ENCODE measurements at places on chromosomes 11 and 22. TPM values are rescaled to one million over a fixed set of nuclear protein-coding genes. Genes with fewer than 3 reads are reported as not detected.

DNA sequence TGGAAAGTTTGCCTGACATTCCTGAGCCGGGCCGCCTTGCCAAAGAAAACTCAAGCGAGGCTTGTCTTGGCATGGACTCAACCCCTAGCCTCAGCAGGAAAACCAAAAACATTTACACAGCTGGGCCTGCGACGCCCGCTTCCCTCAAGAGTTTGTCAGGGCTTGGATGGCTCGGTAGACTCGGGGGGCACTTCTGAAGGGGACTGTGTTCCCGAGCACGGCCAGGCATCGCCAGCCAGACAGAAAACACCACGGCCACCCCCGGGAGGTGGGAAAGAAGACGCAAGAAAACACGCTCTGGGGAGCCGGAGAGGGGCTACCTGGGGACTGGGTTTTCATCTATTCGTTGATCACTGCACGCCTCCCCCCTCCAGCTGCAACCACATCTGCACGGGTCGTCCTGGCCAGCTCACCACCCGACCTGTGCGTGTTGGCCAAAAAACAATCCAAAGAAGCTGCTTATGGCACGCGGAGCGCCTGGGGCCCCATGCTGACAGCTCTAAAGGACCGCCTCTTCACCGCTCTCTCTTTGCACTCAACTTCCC is 380.7 kb downstream of the MN1 start:
- H3K4me1 ChIP-seq = peaks cover 46% of the 10 kb centered on the region
- H3K27me3 ChIP-seq = no peaks in the 10 kb centered on the region
- DNase-seq = peak; percentile 96

- no peak for DNase-seq
- no peak overlapping the region for H3K27ac ChIP-seq
- H3K4me1 ChIP-seq = no peaks in the 10 kb centered on the region
- no peak overlapping the region for H3K4me3 ChIP-seq
- H3K36me3 ChIP-seq = no peaks in the 10 kb centered on the region
- H3K27me3 ChIP-seq = peaks cover 21% of the 10 kb centered on the region
Measured at GRCh38 chr22:49244466-49245420, 582.9 kb downstream of the BRD1 start.

The MUC2 gene
- 0.06 TPM for total RNA-seq

The HORMAD2 gene
- not detected for total RNA-seq

The JAM3 gene
- total RNA-seq = 155 TPM

The SLC22A12 gene
- not detected for total RNA-seq

The LARGE1 gene
- total RNA-seq = 23.2 TPM

GRCh38 chr11:100574894-100575769 is 112.0 kb upstream of the ARHGAP42 start:
- H3K4me1 ChIP-seq = no peaks in the 10 kb centered on the region
- no peaks in the 10 kb centered on the region for H3K36me3 ChIP-seq
- no peak overlapping the region for H3K27ac ChIP-seq
- no peaks in the 10 kb centered on the region for H3K27me3 ChIP-seq
- H3K4me3 ChIP-seq = no peak overlapping the region

The EMSY gene
- 46.2 TPM for total RNA-seq

DNA sequence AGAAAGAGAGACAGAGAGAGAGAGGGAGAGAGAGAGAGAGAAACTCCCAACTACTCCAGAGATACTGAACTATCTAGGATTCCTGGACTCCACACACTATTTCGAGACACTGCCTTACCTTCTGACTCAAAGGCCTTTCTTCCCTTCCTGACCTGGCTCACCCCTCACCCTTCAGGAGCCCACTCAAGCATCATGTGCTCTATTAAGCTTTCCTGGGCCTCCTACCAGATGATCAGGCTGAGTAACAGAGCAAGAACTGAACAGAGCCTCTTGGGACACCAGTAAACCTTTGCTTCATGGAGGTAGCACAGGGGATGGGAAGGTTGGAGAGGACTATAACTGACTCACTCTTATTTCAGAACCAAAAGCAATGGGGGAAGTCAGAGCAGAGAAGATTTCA is 31.4 kb downstream of the PLEKHA7 start:
- no peak overlapping the region for H3K4me3 ChIP-seq
- H3K27me3 ChIP-seq = no peaks in the 10 kb centered on the region
- no peaks in the 10 kb centered on the region for H3K36me3 ChIP-seq
- H3K27ac ChIP-seq = peak overlapping the region; percentile 81

The OR8J3 gene
- total RNA-seq = not detected

The B3GAT1 gene
- total RNA-seq = not detected

- no peak for DNase-seq
- H3K36me3 ChIP-seq = no peaks in the 10 kb centered on the region
- H3K27ac ChIP-seq = no peak overlapping the region
- H3K4me3 ChIP-seq = no peak overlapping the region
- no peaks in the 10 kb centered on the region for H3K27me3 ChIP-seq
Measured at GRCh38 chr22:39731881-39732555, 161.5 kb downstream of the CACNA1I start.

DNA sequence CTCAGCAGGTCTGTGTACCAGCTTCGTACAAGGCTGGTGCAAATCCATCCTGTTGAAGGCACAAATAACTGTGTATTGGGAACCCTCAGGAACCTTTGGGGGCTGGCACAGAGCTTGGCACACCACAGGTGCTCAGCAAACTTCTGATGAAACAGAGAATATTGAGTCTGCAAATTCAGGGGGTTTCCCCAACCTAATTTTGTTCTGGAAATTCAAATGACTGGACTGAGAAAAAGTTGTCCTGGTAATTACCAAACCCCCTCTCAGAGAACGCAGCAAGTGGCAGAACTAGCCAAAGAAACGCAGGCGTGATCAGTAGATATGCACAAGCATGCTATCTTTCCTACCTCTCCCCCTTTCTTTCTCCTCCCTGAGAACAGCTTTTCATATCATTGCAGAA is 47.6 kb downstream of the LIF start:
- no peaks in the 10 kb centered on the region for H3K27me3 ChIP-seq
- H3K27ac ChIP-seq = no peak overlapping the region
- no peak overlapping the region for H3K4me3 ChIP-seq
- H3K4me1 ChIP-seq = peaks cover 19% of the 10 kb centered on the region
- no peaks in the 10 kb centered on the region for H3K36me3 ChIP-seq
- no peak for DNase-seq

DNA sequence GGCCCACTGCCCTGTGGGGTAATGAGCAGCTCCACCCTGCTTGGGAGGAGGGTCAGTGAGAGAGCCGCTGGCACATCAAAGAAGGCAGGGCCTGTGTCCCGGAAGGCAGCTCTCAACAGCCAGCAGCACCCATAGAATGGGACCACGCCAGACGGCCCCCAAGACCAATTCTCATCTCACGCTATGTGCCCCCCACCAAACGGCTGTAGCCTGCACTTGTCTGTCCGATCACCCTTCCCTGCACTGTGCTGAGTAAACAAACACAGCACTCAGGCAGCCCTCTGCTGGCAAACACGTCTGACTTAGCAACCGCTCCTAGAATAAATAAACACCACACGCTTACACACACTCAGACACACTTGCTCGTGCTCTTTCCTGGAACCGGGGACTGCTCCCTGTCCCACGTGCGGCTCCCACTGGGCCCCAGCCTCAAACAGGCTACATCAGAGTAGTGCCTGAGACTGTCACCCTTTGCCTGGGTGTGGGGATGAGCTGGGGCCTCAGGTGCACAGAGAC is 53.2 kb upstream of the CDON start:
- peaks cover 57% of the 10 kb centered on the region for H3K4me1 ChIP-seq
- peak overlapping the region; percentile 72 for H3K27ac ChIP-seq
- DNase-seq = peak; percentile 69
- no peaks in the 10 kb centered on the region for H3K27me3 ChIP-seq

DNA sequence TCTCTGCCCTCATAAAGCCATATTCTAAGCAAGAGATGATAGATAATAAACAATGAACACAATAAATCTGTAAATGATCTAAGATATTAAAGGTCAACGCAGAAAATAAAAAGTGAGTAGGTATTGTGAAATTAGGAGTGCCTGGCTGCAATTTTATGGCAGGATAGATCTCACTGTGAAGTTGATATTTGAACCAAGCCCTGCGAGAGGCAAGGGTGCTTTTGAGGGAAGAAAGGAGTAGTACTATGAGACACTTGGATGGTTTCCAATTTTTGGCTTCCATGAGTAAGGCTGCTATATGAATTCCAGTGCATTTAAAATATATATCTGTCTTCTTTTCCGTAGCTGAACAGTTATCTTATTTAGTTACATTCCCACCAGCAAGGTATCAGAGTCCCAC is 720.0 kb upstream of the CNTN5 start:
- H3K4me3 ChIP-seq = no peak overlapping the region
- H3K27me3 ChIP-seq = no peaks in the 10 kb centered on the region
- H3K36me3 ChIP-seq = no peaks in the 10 kb centered on the region
- DNase-seq = no peak

GRCh38 chr11:103076361-103076760 is 15.6 kb downstream of the DCUN1D5 start:
- no peaks in the 10 kb centered on the region for H3K4me1 ChIP-seq
- H3K4me3 ChIP-seq = no peak overlapping the region
- no peaks in the 10 kb centered on the region for H3K27me3 ChIP-seq
- H3K27ac ChIP-seq = no peak overlapping the region
- peaks cover 21% of the 10 kb centered on the region for H3K36me3 ChIP-seq

- H3K27ac ChIP-seq = no peak overlapping the region
- H3K36me3 ChIP-seq = no peaks in the 10 kb centered on the region
- H3K4me1 ChIP-seq = no peaks in the 10 kb centered on the region
- H3K4me3 ChIP-seq = no peak overlapping the region
- peak; percentile 44 for DNase-seq
- no peaks in the 10 kb centered on the region for H3K27me3 ChIP-seq
Measured at GRCh38 chr11:58900479-58901420, 38.5 kb upstream of the GLYATL1 start.

DNA sequence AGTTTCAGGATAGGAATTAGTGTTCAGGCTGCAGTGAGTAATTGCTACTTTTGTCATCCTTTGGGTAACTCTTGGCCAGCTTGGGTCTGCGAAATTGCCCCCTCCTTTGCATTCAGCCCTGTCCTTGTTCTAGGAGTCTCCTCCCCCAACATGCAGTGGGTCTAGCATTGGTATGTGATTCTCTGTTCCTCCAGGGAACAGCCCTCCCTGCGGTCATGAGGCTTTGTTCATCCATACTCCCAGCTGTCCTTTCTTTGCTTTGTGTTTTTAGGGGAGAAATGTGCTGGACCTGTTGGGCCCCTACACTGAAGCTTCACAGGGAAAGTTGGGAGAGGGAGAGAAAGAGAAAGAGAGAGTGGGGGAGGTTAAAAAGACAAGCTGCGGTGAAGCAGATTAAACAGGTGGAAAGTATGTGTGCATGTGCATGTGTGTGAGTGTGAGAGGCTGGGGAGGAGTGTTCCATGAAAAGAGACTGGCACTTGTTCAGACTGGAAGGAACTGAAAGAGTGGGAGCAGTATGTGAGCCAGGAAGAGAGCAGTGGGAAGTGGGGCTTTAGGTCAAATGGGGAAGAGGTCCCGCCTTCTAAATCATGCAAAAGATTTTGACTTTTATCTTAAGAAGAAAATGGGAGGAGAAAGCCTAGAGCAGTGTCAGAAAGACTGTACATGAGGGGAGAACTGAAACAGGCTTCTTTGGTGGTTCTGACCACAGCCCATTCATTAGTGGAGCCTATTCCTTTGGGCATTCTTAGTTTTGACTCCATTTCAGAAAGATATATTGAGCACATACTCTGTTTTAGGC is 17.9 kb upstream of the SESN3 start:
- H3K4me1 ChIP-seq = peaks cover 6% of the 10 kb centered on the region
- H3K36me3 ChIP-seq = no peaks in the 10 kb centered on the region
- H3K4me3 ChIP-seq = no peak overlapping the region
- DNase-seq = peak; percentile 48

The NXPE4 gene
- total RNA-seq = not detected

The LIF gene
- total RNA-seq = 1.7 TPM

DNA sequence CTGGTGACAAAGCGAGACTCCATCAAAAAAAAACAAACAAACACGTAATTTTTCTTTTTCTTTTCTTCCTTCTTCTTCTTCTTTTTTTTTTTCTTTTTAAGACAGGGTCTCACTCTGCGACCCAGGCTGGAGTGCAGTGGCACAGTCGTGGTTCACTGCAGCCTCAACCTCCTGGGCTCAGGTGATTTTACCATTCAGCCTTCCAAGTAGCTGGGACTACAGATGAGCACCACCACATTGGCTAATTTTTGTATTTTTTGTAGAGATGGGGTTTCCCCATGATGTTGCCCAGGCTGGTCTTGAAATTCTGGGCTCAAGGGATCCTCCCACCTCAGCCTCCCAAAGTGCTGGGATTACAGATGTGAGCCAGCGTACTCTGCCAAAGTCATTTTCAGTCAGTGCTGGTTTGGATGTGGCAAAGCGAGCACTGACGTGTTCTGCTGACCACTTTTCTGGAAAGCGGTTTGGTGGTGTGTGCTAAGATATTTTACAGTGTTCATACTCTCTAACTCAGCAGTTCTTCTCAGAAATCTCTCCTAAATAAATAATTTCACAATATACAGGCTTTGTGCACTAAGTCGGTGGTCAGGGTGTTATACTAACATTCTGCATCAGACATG is 10.7 kb downstream of the FAM118A start:
- peaks cover 13% of the 10 kb centered on the region for H3K4me1 ChIP-seq
- no peak for DNase-seq
- no peaks in the 10 kb centered on the region for H3K27me3 ChIP-seq
- no peak overlapping the region for H3K27ac ChIP-seq

The SAA1 gene
- not detected for total RNA-seq

- no peaks in the 10 kb centered on the region for H3K27me3 ChIP-seq
- no peaks in the 10 kb centered on the region for H3K4me1 ChIP-seq
- no peak overlapping the region for H3K27ac ChIP-seq
- no peaks in the 10 kb centered on the region for H3K36me3 ChIP-seq
- no peak overlapping the region for H3K4me3 ChIP-seq
- DNase-seq = no peak
Measured at GRCh38 chr11:11988099-11988651, 20.3 kb downstream of the DKK3 start.

DNA sequence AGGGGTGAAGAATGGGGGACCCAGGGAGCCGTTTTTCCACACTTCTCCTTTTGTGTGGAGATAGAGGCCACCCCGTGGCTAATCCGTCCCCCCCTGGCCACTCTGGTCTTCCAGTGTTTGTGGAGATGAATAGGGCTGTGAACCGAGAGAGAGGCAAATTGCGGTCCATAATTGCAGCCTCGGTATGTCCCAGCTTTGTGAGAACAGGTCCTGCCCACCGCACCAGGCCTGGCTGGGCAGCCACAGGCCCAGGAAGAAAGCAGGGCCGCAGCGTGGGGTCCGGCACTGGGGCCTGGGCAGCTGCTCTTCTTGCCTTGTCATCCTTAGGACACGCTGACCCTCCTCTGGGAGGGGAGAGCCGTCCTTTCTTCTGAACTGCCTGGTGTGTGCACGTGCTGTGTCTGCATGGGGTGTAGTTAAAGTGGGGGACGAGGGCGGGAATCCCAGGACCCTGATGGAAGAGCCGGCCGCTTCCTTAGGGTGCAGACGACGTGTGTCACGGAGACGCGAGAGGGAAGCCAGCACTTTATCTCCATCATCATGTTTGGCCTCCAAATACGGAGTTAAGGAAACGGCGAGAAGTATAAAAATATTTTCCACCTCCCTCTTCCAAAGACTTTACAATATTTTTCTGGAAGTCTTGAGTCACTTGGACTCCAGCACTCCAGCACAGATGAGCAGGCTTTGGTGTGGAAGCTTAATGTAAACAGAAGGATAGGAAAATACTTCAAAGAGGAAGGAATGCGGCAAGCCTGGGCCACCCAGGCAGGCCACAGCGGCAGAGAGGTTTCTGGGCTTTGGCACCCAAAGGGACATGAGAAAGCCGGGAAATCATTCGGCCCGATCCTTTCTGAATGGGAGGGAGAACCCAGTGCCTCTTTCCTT is 1248.4 kb downstream of the BRD1 start:
- no peak overlapping the region for H3K27ac ChIP-seq
- H3K27me3 ChIP-seq = peaks cover 37% of the 10 kb centered on the region
- H3K4me3 ChIP-seq = no peak overlapping the region
- H3K36me3 ChIP-seq = no peaks in the 10 kb centered on the region
- peak; percentile 61 for DNase-seq

All from SJCRH30 (cell line).